ENCODE measurements at places on chromosomes 6 and 20.

DNA sequence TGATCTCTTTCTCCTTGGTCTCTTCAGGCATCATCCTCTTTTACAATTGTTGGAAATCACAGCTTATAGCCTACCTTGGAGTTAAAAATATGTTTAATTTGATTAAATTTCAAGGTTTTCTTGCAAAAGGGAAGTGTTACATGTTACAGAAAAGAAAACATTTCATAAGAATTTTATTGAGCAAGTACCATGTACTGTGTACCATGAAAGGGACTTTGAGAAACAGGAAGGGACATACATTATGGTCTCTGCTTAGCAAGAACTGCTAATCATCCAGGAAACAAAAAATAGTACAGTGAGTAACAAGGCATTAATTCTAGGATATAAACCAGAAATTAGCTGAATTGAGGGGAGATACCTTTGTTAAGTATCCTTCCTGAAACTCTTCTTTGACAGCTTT lies 145.3 kb upstream of the SPACA1 start:
- DNase-seq: no peak

DNA sequence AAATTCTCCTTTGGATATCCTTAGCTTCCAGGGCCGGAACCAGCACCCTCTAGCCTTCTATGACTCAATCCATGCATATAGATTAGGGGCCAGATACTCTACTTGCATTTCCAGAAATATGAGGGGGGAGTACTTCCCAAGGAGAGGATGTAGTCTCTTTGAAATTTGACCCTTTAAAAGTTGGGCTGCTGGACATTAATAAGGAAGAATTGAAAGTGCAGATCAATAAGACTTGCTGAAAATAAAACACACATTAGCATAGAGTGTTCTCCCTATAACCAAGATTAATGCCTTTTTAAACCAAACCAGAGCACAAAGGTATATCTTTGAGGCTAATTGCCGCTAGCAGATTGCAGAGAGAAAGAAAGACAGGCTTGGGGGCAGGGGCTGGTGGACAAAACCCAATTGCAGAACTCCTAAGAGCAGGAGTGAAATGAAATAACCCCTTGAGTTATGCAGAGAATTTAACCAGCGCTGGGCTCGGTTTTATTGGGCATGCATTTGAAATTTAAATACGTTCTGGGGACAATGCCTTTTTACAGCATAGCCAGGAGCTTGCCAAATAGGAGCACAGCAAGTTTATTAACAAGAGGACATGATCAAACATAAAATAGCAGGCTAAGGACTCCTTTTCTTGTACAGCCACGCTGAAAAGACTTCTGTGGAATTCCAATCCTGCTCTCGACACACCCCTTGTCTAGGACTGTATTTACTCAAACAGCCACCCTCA lies 108.2 kb upstream of the SALL4 start:
- no peak for DNase-seq

DNA sequence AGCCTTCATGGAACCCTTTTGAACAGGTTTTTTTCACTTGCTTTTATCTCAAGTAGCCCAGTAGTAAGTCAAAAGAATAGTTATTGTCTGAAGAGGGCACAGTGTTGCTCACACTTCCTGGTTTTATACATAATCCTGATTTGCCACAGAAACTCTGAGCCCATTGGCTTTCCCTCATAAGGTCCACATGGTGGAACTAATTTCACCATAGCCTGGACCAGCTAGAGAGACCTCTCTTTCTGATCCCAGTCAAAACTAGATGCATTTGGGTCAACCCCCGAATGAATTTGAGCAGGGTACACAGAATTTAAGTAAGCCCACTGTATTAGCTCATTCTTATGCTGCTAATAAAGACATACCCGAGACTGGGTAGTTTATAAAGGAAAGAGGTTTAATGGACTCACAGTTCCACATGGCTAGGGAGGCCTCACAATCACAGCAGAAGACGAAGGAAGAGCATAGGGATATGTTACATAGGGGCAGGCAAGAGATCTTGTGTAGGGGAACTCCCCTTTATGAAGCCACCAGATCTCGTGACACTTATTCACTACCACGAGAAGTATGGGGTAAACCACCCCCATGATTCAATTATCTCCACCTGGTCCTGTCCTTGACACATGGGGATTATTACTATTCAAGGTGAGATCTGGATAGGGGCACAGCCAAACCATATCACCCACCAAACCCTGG lies 6.2 kb downstream of the RWDD2A start:
- no peak for DNase-seq

GRCh38 chr20:25148982-25149846 lies 46.3 kb upstream of the ENTPD6 start:
- DNase-seq: no peak

DNA sequence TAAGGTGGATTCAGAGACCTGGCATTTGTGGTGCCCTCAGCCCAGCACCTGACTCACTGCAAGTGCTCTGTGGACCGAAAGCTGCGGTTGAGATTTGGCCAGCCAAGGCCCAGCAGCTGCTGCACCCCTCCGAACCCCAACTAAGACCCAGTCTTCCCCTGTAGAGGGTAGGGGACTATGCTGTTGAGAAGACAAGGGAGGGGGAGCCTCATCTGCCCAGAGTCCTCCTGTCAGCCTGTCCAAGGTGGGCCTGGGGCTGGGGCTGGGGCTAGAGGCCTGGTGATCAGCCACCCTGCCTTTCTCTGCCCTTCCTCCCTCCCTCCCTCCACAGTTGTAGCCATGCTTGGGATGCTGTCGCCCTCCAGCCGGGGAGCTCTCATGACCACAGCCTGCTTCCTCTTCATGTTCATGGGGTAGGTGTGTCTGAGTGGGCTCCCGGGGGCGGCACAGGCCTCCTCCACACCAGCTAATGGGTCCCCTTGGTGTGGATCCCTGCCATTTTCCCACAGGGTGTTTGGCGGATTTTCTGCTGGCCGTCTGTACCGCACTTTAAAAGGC lies 40.9 kb downstream of the TM9SF4 start:
- DNase-seq: no peak

- no peak for DNase-seq
Measured at GRCh38 chr6:116463301-116463700, 2.1 kb downstream of the CALHM6 start.

DNA sequence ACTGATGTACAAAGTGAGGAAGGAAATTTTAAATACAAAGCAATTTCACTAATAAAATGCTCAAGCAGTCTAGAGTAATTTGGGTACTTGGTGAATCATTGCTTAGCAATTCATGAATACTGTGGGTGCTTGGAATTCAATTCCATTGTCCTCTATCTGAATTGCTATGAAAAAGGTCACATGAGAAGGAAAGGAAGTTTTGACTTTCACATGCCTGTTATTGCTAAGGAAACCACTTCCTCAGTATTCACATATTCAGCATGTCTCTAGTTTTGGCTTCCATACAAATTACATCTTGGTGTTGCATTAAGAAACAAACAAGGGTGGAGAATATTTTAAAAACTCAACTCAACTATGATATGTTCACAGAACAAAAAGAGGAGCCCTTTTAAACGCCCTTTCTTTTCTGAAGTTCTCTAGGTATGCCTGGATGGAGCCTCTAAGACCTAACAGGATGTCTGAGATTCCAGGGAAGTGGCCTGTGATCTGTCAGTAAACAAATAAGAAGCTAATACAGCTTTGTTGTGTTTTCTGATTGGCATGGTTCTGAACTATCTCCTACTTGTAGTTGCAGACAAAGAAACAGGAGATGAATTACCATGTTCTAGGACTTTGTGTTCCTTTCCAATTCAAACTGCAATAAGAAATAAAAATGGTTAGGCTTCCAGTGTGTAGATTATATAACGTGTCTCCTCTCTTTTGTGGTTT lies 190.4 kb downstream of the OGFRL1 start:
- no peak for DNase-seq

- no peak for DNase-seq
Measured at GRCh38 chr6:70398783-70399728, 14.3 kb upstream of the FAM135A start.

- no peak for DNase-seq
Measured at GRCh38 chr6:25635886-25636317, 16.1 kb upstream of the SCGN start.

DNA sequence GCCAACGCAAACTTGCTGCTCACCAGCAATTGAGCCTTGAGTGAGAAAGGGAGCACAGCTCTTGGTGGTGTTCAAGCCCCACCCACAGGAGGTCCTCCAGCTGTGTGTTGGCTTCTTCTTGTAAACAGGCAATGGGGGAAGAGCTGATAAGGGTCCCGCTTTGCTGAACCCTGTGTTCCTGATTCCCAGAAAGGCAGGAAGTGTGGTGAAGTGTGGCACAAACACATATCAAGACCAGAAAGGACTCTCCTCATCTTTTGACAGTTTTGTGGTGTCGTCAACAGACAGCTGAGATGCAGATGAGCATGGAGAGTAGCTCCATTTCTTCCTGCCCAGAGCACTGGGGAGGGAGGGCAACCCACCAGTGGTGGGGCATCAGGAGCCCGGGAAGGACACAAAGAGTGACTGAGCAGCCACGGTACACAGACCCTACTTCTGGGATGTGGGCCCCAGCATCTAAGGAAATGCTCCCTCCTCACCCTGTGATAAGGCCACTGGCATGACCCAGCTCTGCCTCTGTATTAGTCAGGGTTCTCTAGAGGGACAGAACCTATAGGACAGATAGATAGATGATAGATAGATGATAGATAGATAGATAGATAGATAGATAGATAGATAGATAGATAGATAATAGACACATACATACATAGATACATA lies 188.9 kb upstream of the TAB2 start:
- peak; percentile 50 for DNase-seq

- no peak for DNase-seq
Measured at GRCh38 chr6:21533678-21534077, 59.9 kb upstream of the SOX4 start.

GRCh38 chr6:56050530-56051201 lies 175.3 kb upstream of the BMP5 start:
- DNase-seq: no peak

GRCh38 chr6:109313139-109313538 lies 69.1 kb downstream of the CD164 start:
- no peak for DNase-seq

- no peak for DNase-seq
Measured at GRCh38 chr6:128532827-128533226, 12.4 kb upstream of the PTPRK start.

- DNase-seq: no peak
Measured at GRCh38 chr6:119880840-119881239, 531.3 kb upstream of the MAN1A1 start.

GRCh38 chr6:90386399-90387382 lies 90.0 kb upstream of the BACH2 start:
- DNase-seq: no peak

GRCh38 chr6:277746-278145 lies 14.5 kb upstream of the DUSP22 start:
- DNase-seq: no peak

DNA sequence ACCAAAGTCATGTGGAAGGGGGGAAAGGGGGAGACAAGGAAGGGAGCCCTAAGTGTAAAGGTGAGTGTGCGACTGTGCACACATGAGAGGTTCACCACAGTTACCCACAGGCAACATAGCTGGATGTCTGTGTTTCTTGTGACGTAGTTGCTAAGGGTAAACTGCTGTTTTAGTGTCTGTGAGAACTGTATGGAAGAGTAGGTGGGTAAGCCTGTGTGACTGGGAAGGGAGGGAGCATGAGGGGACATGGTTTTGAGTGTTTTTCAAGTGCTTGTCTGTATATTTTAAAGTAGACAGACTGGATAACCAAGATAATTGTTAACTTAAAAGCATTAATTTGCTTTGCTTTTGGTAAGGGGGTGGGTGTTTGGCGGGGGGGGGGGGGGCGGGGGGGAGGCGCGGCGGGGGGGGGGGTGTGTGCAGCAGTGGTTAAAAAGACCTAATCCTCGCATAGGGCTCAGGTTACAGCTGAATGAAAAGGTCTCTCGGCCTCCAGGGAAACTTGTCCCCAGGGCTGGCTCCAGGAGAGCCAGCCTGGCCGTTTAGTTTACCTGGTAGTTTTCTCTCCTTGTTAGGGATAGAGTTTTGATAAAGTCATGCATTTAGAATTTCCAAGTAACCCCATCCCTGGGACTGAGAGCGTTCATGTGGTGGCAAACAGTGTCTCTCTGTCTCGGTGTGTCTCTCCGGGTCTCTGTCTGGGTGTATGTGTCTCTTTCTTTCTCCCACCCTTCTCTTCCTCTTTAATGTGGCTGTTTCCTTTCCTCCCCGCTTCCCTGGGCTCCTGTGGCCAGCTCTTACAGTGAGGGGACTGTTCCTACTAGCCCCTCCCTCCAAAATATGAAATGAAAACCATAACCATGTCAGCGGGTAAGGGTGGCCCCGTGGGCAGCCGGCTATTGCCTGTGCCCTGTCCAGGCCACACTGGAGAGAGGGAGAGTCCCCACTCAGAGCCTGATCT lies 3.4 kb downstream of the SCUBE3 start:
- no peak for DNase-seq

DNA sequence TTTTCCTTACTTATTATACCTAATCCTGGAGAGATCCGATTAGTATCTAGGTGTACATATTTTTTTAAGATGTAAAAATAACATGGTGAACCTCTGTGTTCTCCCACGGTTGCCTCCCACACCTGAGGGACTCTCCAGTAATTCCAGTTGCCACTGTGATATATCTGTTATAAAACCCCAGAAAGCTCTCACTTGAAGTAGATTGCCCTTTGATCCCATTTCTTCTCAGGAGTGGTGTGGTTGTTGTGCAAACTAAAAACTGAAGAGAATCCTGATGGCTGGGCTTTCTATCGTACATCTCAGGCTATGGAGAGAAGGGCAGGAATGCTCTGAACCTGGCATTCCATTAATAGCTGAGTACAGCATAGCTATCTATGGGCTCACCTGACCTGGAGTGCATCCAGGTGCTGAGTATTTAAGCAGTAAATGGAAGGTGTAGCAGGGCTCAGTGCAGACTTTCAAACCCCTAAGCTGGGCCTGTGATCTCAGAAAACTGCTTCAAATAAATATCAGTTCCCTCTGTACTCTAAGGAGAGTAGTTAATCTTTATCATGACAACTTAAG lies 41.0 kb downstream of the VGLL2 start:
- DNase-seq: no peak

GRCh38 chr6:113301651-113302050 lies 555.5 kb upstream of the MARCKS start:
- DNase-seq: no peak

DNA sequence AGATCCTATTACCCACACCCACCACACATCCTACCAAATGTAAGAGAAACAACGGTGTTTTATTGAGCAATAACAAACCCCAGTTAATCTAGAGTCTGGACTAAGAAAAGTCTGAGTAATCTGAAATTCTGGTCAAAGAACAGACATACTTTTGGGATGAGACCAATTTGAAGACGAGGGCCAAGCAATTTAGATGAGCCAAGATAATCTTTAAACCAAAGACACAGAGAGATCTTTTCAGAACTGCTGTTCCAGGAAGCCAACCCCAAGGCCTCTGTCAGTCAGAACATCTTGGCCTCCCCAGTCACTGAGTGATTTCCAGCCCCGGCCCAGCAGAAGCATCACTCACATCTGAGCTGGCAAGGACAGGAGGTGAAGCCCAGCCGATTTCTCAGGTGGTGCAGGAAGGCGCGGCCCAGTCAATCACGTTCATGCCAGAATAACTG lies 118.5 kb upstream of the SYNDIG1 start:
- no peak for DNase-seq

DNA sequence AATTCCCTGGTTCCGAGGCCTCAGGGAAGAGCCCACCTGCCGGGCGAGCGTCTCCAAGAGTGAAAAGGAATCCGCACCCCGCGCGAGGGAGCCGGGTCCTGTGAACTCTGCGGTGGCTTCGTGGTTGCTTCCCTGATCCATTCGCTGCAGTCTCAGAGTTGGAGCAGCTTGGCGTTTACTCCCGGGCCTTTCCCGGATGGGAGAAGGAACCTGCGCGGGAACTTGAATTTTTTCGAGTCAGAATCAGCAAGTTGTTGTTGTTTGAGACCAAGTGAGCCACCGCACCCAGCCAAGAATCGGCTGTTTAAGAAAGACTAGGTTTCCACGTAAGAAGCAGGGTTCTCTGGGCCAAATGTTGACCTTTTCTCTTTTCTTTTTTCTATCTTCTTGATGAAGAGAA lies 12.9 kb downstream of the PRSS16 start:
- no peak for DNase-seq

All from CD4-positive, alpha-beta T cell treated with Interleukin-12 subunit alpha and Interleukin-12 subunit beta, for 1 hour (primary cell).